Anterior cingulate cortex (tissue), 58 donors: ENCODE measurements at places on chromosomes 1 and 21.

GRCh38 chr1:25760122-25760719 lies 39.8 kb upstream of the SELENON start:
- DNase-seq, result no peak

DNA sequence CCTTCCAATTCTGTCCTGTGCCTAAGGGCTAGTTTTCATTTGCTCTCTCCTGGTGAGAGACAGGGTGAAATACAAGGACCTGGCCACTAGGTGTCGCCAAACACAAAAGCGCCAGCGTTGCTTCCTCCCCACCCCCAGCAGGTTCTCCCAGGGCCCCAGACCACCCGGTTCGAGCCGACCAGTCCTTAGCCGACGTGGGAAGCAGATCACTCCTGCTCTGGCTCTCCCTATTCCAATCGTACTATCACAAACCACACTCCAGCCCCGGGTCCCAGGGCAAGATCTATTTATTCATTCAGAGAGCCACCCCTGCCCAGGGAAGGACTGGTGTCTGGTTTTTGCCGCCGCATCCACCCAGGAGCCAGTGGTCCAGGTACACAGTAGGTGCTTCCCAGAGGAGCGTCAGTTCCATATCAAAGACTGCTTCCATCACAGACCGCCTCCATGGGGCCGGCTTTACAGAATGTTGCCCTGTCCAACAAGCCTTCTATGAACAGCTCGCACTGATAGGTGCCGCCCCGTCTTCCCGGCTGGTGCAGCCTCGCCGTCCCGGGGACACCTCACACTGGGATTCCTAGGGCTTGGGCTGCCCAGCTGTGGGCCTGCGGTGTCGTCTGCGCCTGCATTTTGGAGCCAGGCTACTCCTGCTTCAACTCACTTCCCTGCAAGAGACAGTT lies 35.0 kb downstream of the CTNNBIP1 start:
- no peak for DNase-seq

DNA sequence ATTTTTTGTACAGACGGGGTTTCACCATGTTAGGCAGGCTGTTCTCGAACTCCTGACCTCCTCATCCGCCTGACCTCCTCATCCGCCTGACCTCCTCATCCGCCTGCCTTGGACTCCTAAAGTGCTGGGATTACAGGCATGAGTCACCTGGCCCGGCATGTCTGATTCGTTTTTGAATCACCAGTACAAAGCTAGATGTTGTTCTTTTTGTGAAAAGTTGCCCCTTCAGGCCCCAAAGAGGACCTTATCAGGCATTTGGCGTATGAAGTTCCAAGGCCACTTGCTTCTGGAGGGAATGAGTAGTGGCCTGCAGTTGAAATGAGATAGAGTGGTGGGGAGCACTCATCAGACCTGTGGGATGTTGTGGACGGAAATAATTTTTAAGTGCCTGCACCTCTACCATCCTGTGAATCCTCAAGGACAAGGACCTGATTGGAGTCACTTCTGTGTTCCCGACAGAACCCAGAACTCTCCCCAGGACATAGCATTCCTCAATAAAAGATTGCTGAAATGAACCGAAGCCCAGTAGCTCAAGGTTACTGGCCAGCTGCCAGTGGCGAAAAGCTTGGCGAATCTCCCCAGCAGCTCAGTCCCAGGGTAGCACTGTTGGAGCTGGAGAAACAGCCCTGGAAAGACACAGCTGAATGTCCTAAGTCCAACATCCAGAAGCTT lies 50.1 kb downstream of the NDUFS5 start:
- peak; percentile 13 for DNase-seq

DNA sequence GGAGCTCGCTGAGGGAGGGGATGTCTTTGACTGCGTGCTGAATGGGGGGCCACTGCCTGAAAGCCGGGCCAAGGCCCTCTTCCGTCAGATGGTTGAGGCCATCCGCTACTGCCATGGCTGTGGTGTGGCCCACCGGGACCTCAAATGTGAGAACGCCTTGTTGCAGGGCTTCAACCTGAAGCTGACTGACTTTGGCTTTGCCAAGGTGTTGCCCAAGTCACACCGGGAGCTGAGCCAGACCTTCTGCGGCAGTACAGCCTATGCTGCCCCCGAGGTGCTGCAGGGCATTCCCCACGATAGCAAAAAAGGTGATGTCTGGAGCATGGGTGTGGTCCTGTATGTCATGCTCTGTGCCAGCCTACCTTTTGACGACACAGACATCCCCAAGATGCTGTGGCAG lies 1.4 kb downstream of the TSSK3 start:
- no peak for DNase-seq

GRCh38 chr1:197399755-197400521 lies 131.9 kb downstream of the CRB1 start:
- DNase-seq, result no peak

DNA sequence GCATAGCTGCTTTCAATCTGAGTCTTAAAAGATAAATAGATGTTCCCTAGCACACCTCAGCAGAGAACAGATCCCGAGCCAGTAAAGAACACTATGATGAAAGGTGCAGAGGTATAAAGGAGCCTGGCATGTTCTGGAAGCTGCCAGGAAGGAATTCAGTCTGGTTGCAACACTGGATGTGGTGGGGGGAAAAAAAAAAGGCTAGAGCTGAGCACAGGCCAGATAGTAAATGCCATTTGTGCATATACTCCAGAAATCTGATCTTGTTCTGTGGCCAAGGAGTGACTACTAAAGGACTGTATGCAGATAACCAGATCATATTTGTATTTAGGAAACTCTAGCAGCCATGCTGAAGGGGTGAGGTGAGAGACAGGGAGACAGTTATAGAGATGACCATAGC lies 240.3 kb downstream of the VAV3 start:
- no peak for DNase-seq

- no peak for DNase-seq
These were observed 25.2 kb downstream of the RCAN1 start for GRCh38 chr21:34589511-34590282.

DNA sequence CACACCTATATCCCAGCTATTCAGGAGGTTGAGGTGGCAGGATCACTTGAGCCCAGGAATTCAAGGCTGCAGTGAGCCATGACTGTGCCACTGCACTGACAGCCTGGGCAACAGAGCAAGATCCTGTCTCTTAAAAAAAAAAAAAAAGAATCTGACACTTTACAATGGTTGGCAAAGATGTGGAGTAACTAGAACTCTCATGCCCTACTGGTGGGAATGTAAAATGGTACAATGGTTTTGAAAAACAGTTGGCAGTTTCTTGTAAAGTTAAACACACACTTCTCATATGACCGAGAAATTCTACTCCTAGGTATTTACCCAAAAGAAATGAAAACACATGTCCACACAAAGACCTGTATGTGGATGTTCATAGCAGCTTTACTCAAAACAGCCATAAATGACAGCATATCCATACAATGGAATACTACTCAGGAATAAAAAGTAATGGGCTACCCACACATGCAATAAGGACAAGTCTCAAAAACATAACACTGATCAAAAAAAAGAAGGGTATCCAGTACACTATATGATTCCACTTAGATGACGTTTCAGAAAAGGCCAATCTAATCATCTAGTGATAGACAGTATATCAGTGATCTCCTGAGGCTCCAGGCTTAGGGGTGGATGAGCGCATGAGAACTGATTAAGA lies 58.1 kb downstream of the HLCS start:
- no peak for DNase-seq

GRCh38 chr1:66777831-66778230 lies 23.2 kb downstream of the INSL5 start:
- DNase-seq, result no peak

DNA sequence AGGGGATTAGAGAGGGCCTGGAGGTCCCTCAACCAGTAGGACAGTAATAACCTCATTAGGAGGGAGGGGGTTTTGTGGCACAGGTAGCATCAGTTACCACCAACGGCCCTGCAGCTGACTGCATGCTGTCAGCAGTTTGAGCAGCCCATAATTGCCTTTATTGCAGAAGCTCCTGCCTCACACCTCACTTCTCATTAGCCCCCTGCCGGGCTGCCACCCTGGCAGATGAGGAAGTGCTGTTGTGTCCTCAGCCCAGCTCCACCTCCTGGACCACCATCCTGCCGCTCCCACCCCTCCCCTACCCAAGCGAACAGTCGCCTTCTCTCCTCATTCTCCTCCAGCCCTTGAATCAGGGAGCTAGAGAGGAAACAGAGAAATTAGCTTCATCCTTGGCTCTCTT lies 237.4 kb downstream of the LMX1A start:
- no peak for DNase-seq

DNA sequence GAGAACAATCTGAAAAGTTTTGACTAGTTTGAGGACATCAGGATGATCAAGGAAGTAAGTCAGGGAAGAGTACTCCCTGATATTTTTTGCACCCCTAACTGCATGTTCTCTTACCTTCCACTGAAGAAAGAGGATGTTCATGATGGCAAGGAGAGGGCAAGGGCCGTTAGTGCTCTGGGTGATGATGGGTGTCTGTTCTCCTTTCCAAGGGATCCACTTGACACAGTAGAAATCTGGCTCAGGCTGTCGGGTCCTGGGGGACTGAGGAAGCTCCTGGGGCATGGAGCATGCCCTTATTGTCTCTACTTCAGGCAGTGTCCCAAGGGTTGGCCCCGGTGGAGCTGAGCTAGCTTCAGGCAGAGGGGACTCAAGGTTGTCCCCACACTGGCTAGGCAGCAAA lies 4.7 kb downstream of the MINDY1 start:
- no peak for DNase-seq

DNA sequence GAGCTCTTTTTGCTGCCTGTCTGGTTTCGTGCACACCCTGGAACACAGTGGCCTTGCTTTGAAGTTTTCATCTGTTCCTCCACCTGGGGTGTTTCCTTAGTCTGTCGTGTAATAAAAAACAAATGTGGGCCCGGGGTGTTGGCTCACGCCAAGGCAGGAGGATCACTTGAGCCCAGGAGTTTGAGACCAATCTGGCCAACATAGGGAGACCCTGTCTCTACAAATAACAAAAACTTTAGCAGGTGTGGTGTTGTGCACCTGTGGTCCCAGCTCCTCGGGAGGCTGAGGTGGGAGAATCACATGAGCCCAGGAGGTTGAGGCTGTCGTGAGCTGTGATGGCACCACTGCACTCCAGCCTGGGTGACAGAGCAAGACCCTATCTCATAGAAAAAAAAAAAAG lies 4.5 kb downstream of the NCMAP start:
- no peak for DNase-seq

DNA sequence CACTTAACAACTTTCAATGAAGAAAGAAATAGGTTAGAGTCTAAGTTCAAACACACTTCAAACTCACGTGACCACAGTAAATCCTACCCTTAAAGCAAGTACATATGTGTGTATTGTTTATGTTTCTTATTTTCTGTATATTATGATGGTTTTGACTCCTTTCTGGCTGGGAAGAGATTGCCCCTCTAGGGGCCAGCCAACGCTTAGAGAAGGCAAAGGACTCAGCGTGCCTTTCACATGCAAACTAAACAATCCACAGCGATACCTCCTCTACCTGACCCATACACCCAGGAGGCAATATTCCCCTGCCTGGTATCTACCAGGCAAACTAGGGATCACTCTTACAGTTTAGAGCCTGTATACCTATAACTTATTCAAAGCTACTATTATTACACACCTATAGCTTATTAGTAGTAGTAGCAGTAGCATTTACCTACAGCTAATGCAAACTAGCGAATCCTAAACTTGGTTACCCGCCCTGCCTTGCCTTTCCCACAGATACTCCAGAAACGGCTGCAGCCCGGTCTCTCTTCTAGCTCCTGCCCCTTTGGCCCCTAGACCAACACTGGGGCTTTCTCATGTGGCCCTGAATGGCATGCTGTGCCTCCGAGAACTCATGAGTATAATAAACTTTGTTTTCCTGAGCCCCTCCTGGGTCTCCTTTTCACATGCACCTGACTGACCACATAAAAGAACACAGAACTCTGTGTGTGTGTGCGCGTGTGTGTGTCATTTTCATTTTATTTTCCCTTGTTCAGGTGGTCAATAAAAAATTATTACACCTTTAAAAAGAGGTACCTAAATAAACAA lies 14.0 kb downstream of the NRIP1 start:
- no peak for DNase-seq

DNA sequence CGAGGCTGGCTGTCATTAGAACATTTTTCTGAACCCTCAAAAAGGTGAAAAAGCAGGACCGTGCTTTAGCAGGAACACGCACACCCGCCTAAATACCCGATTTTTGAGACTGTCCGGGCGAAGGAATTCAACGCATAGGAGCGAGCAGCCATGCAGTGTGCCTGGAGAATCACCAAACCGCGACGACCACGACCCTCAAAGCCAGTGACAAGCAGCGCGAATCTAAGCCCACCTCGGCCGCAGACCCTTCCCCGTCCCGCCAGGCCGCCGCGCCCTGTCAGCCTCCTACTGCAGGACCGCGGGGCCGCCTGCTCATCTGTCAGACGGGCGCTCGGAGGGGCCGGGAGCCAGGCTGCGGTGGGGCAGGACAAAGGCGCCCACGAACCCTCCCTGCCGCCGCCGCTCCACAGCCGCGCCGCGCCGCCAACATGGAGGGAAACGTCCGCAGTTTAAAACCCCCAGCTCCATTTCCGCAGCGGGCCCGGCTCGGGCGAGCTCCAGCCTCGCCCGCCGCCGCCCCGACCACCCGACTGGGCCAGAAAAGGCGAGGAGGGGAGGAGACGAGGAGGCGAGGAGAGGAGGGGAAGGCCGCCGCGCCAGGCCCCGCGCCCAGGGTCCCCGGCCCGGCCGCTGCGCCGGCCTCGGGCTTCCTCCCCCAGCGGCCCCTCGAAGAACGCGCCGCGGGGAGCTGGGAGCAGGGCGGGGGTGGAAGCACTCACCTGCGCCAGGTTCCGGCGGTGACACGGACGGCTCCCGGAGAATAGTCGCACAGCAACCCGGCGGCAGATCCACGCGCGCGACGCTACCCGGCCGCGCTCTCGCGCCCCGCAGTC lies at the start of gene LBR:
LBR (minus strand) TSS at position 804 of the 833 bp plus-strand sequence. CDS start 3,963 bp downstream, outside the sequence.
- no peak for DNase-seq

DNA sequence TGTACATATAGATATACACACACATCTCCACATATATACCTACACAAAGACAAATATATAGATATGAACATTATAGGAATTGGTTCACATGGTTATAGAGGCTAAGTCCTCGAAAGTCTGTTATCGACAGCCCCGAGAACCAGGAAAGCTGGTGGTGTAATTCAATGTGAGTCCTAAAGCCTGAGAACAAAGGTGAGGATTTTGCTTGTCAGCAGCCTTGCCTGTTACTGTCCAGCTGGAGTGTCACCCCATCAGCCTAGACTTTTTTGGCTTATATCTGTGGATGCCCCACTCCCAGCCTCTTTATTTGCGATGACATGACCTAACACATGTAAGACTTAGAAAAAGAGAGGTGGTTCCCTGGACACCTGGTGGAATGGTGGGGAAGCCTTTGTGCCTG lies 97.0 kb downstream of the GIPC2 start:
- no peak for DNase-seq

DNA sequence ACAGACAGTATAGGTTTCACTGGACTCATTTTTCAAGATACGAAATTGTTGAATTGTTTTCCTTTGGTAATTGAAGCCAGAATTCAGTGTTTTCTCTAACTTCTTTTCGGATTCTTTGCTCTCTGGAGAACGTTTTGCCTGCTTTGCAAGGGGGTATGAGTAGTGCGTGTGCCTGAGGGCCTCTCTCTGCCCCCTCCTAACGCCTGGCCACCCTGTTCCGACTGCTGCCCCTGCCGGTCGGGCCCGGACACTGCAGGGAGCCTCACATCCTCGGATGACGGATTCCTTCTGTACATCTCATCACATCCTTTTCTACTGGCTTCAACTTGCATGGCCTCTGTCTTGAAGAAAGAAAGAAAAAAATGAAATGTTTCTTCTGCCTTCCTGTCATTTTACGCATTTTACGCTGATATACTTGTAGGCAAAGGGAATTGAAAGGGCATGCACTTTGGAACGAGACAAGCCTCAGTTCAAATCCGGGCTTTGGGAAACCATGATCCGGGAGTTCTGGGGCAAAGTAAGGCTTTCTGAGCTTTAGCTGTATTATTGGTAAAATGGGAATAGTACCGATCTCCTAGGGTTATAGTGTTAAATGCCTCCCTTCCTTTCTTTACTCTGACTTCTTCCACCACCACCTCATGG lies 65.1 kb downstream of the DISC1 start:
- DNase-seq, result peak; percentile 11
